ENCODE measurements at places on chromosomes 7 and 10. TPM values are rescaled to one million over a fixed set of nuclear protein-coding genes. Genes with fewer than 3 reads are reported as not detected.

The SPDYE2 gene
- not detected for total RNA-seq

DNA sequence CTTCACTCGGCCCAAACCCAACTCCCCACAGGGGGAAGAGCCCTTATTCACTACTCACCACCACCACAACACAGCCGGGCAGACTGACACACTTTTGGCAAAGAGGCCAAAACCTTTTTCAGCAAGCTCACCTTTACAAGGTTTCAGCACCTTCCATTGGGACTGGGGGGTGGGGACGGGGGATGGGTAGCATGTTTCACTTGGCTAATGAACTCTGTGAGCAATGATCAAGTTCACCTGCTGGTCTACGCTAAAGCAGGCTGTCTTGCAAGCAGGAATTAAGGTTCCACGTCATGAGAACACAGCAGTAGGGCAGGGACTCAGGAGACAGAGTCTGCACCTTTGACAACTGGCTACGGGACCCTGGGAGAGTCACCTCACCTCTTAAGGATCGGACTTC, 7.0 kb downstream of the FAM53B start:
- no peak for DNase-seq
- H3K27ac ChIP-seq = no peak overlapping the region
- H3K36me3 ChIP-seq = no peaks in the 10 kb centered on the region
- H3K27me3 ChIP-seq = no peaks in the 10 kb centered on the region
- H3K4me3 ChIP-seq = no peak overlapping the region
- peaks cover 25% of the 10 kb centered on the region for H3K4me1 ChIP-seq

The MKX gene
- total RNA-seq = 0.64 TPM

The FZD8 gene
- total RNA-seq = 3.4 TPM

Data from Caco-2 (cell line).